ENCODE measurements at places on chromosomes 11 and 22. TPM values are rescaled to one million over a fixed set of nuclear protein-coding genes. Genes with fewer than 3 reads are reported as not detected.

NNMT gene
- total RNA-seq, result 378 TPM

SNU13 gene
- total RNA-seq, result 86.8 TPM

C11orf65 gene
- 0.38 TPM for total RNA-seq

HEPN1 gene
- total RNA-seq, result 0.09 TPM

OR56A1 gene
- total RNA-seq, result not detected

OR10S1 gene
- not detected for total RNA-seq

SLC37A2 gene
- 0.36 TPM for total RNA-seq

HSCB gene
- 13.4 TPM for total RNA-seq

CCDC15 gene
- total RNA-seq, result 1.6 TPM

FAM83F gene
- total RNA-seq, result not detected

IL18 gene
- total RNA-seq, result 5.5 TPM

LDHAL6A gene
- not detected for total RNA-seq

RAG2 gene
- not detected for total RNA-seq

LRRC10B gene
- total RNA-seq, result not detected

PLAAT3 gene
- 22.5 TPM for total RNA-seq

TYR gene
- total RNA-seq, result not detected

APOA5 gene
- total RNA-seq, result not detected

GDPD4 gene
- not detected for total RNA-seq

BACE1-AS gene
- 1.8 TPM for total RNA-seq

OR5P2 gene
- 0.09 TPM for total RNA-seq

CNTF gene
- total RNA-seq, result 1.5 TPM

All from endothelial cell of coronary artery (primary cell).